ENCODE measurements at places on chromosomes 3 and 15.

GRCh38 chr3:160720123-160720746 is 35.8 kb upstream of the PPM1L start:
- DNase-seq = no peak

DNA sequence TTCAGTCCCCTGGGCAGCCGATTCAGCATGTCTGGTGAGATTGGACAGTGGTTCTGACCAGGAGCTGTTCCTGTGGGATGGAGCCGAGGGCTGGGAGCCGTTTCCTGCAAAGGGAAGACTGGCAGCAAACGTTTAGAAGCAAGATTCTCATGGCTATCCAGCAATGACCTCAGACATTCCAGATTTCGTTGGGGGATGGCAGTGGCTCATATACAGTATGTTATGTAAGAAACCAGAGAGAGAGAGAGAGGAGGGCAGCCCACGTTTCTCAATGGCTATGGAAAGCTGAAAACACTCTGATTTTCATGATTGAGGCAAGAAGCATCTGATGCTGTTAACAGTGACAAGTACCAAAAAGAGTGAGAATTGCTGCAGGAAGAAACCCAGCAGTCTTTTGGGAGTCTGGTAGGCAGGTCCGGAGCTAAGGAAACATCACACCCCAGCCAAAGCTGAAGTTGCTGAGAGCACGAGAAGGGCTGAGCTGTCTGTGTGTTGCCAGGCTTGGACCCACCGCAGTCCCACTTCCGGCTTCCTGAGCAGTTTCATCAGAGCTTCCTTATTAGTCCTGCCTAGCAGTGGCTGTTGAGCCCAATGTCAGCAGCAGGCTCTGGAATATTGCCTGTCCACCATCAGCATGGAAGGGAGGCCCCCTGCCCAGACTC is 25.6 kb upstream of the VPS8 start:
- DNase-seq = peak; percentile 4

- DNase-seq = peak; percentile 9
Measured at GRCh38 chr3:46892285-46893145, 15.0 kb downstream of the PTH1R start.

GRCh38 chr3:10235551-10235950 is 12.7 kb upstream of the TATDN2 start:
- DNase-seq = no peak

GRCh38 chr3:61927332-61927731 is 366.0 kb downstream of the PTPRG start:
- DNase-seq = no peak

GRCh38 chr3:97350971-97351370 is 413.6 kb upstream of the ARL6 start:
- DNase-seq = no peak

- no peak for DNase-seq
Measured at GRCh38 chr3:15492847-15493360, 28.6 kb downstream of the COLQ start.

DNA sequence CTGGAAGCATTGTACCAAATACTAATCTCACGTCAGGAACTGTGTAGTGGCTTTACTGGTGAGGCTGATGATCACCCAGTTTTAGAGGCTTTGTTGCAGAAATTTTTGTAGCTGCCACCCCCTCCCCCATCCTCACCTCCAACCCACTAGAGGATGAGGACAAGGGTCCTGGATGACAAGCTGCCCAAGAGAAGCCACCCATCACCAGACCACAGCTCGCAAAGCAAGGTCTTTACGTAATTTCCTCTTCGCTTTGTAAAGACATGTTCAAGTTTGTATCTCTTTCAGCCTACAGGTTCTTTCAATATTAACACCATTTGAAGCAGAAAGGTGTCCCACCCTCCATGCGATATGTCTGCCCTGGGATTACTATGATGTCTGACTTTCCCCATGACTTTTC is 74.2 kb downstream of the LDHAL6B start:
- no peak for DNase-seq

- no peak for DNase-seq
Measured at GRCh38 chr3:153166206-153166605, 4.2 kb downstream of the RAP2B start.

- peak; percentile 21 for DNase-seq
Measured at GRCh38 chr15:89112341-89112971, 24.2 kb downstream of the ABHD2 start.

- no peak for DNase-seq
Measured at GRCh38 chr3:183377307-183377959, 51.0 kb downstream of the MCF2L2 start.

DNA sequence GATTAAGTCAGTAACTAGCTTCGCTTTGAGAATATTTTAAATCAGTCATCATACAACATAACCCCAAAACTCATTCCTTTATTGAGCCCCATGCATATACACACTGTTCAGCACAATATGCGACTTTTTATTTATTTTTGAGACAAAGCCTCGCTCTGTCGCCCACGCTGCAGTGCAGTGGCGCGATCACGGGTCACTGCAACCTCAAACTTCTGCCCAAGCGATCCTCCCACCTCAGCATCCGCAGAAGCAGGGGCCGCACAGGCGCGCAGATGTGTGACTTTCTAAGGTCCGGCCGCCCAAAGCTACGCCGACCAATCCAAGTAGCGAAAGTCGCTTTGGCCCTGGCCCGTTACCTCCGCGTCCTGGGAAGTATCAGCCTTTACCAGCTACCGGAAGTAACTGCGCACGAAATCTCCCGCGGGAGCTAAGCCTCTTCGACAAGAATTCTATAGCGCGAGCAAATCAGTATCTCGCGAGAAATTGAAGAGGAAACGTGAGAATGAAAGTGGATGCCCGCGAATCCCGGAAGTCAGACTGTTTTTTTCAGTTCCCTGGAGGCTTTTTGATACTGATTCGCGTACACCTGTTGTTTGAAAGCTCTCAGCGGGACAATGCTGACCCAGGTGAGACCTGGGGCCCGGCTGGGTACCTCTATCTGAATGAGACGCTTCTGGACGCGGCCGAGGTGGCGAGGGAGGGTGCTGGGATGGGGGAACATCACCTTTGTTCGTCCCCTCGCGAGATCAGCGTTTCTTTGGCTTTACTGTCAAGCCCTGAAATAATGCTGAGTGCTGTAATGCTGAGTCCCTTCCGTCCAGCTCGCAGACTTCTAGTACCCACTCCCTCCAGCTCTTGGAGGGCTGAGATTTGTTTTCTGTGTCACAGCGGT is at the start of the genes DHFR2 and NSUN3:
Gene DHFR2, minus strand, starts transcription at position 404 of the 892 bp plus-strand sequence. CDS start 1,405 bp downstream, outside the sequence.
Gene NSUN3, plus strand, starts transcription at position 549 of the 892 bp plus-strand sequence. Its CDS starts 66 bp downstream, at position 615.
- DNase-seq = peak; percentile 93

- peak; percentile 20 for DNase-seq
Measured at GRCh38 chr15:44836094-44836493, 99.8 kb downstream of the TRIM69 start.

DNA sequence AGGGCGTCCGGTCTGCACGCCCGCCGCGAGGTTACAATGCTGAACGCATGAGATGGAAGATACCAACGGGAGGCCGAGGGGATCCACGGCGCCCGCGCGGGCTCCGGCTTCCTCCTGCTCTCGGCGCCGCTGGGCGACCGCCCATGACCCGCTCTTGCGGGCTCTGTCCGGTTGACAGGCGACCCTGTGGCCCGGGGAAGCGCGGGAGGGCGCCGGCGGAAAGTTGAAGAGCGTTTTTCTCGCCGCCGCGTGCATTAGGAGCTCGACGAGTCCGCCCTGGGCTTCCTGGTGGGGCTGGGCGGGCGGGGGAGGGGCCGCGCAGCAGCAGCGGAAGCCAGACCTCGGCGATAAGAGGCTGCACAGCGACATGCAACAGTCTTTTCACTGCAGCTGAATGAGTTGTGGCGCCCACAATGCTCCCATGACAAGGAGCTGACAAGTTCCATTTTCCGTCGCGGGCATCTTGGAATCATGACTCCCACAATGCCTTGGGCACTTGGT is at the start of gene MBNL1:
Gene MBNL1, plus strand, starts transcription at position 375 of the 501 bp plus-strand sequence. CDS start 31,265 bp downstream, outside the sequence.
- peak; percentile 76 for DNase-seq

Measured in kidney glomerular epithelial cell (primary cell).